ENCODE measurements at places on chromosomes 6 and 20.

DNA sequence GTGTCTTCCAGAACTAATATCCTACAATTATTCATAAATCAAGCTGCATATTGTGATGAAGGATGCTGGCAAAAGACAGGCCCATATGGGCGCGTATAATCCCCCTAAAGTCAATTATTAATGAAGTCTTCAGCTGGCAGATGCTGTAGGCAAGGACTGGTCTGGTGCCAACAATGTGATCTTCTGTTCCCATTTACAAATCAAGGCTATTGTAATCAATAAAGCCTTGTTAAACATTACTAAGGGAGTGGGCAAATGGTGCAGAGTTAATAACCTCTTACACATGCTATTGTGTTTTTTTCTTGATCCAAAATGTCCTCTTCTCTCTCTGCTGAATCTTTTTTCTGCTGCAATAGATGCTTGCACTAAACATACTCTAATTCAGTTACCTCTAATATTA lies 119.0 kb downstream of the ALDH8A1 start:
- DNase-seq, result no peak

DNA sequence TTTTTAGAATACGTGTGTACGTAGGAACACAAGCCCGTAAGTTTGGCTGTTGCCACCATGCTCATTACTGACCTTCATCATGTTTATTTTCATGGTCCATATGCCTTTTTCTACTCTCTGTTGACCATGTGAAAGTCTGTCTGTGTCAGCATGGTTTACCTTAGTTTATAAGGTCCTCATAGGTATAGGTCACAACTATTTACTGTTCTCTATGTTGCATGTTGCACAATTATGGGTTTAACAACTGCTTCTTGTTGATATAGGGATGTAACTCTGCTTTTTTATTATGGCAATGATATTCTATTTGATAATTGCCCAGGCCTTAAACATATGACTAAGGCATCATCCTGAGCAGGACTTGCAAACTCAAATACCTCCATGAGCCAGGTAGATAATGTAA lies 13.4 kb upstream of the RANBP9 start:
- DNase-seq, result no peak

- no peak for DNase-seq
Measured at GRCh38 chr20:31572042-31572700, 32.9 kb upstream of the ID1 start.

DNA sequence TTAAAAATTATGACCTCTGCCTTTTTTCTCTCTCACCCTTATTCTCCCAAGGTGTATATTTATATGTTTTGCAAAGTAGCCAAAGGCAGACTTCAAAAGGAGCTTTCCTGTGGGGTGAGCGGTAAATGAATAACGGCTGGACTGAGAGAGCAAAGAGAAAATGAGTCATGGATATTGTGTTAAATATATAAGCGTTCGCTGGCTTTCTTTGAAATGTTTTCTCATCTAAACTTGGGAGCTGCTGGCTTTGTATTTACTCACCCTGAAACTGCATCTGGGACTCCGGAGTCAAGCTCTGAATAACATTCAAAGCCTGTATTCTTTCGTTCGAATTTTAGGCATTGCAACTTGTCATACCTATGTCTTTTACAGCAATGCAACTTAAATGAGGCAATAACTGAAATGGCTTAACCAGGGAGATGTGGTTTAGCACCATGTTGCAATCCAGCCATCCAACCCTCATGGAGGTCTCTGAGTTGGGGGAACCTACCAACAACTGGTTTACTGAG lies 32.0 kb downstream of the ATXN1 start:
- no peak for DNase-seq

Measured in activated CD4-positive, alpha-beta T cell treated with anti-CD3 and anti-CD28 coated beads for 1 hour (primary cell).